Bronchial epithelial cell (primary cell): ENCODE measurements at places on chromosomes 12 and 14.

- no peak for DNase-seq
These were observed 4.8 kb downstream of the TNFAIP2 start for GRCh38 chr14:103127861-103128598.

GRCh38 chr12:76033081-76034011 lies 1.8 kb upstream of the PHLDA1 start:
- DNase-seq, result no peak

DNA sequence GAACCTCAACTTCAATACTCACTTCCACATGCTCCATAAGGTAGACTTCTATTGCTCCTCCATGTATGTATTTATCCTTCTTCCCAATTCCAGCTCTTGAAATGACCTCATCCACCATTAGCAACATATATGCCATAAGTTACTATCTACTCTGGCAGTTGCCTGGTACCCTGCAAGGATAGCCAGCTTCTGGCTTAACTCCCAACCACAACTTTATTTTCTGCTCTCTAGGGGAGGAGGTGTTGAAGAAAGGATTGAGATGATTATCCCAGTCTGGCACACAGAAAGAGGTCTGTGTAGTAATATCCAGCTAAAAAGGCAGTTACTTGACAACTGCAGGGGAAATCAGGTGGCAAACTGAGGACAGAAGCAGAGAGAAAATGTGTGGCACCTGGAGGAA lies 71.5 kb upstream of the MDM1 start:
- DNase-seq, result no peak

- peak; percentile 12 for DNase-seq
These were observed 48.2 kb downstream of the FOXA1 start for GRCh38 chr14:37546621-37547447.
